Stimulated activated CD4-positive, alpha-beta T cell treated with anti-CD3 and anti-CD28 coated beads, Interleukin-12 subunit alpha, Interleukin-12 subunit beta, amount 100 ng/mL, for 4 hours (primary cell): ENCODE measurements at places on chromosomes 7 and 10.

DNA sequence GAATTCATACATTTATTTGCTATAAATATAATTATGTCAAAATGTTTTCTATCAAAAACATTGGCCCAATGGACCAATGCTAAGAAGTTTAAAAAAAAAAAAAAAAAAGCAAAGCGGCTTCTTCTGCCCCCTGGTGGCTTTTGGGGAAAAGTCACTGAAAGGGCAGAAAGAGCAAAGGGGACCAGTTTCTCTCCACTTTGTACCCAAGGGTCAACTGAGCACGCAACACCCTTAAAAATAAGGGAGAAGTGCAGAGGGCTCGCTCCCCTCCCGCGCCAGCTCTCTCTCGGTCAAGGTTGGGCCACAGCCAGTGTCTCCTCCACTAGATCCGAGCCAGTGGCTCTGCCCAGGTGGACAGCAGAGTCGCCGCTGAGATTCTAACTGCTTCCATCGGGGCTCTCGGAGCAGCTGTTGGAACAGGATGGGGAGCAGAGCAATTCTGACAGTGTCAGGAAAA is 136.4 kb upstream of the FGFR2 start:
- peak; percentile 8 for DNase-seq

GRCh38 chr7:29457141-29457561 is 106.5 kb upstream of the PRR15 start:
- no peak for DNase-seq

DNA sequence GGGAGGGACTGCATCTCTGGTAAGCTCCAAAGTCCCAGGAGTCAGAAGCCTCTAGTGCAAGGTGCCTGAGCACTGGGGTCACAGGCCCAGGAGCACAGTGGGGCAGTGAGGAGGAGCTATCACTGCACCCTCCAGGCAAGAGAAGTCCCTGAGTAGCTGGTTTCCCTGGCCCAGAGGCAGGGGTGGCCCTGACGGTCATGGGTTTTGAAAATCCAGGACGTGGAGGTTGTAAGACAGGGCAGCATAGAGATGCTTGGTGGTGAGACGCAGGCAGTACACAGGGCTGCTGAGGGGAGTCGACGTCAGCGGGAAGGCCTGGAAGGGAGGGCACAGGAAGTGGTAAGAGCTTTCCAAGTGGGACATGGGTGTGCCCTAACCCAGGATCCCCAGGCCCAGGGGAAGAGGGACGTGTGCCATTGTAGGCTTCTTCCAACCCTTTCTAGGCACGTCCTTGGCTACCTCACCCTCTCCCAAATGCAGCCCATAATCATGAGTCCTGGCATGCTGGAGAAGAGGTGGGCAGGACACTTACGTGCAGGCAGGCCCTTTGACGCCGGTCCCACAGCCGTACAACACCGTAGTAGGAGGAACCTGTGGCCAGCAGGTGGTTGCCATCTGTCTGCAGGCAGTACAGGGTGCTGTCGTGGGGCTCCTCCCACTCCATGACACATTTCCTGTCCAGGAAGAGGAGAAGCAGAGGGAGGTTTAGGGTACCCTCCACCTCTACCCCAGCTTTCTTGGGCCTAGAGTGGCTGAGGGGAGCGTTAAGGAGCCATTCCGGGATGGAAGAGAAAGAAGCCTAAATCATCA is 23.2 kb downstream of the DPCD start:
- no peak for DNase-seq

GRCh38 chr7:149821191-149822148 is 16.7 kb upstream of the ZNF862 start:
- DNase-seq, result no peak

GRCh38 chr10:18179891-18180290 is 39.7 kb downstream of the CACNB2 start:
- DNase-seq, result no peak

GRCh38 chr10:110059925-110060324 is 52.1 kb downstream of the ADD3 start:
- DNase-seq, result no peak

- DNase-seq, result no peak
Measured at GRCh38 chr7:82714883-82715282, 271.3 kb upstream of the CACNA2D1 start.

DNA sequence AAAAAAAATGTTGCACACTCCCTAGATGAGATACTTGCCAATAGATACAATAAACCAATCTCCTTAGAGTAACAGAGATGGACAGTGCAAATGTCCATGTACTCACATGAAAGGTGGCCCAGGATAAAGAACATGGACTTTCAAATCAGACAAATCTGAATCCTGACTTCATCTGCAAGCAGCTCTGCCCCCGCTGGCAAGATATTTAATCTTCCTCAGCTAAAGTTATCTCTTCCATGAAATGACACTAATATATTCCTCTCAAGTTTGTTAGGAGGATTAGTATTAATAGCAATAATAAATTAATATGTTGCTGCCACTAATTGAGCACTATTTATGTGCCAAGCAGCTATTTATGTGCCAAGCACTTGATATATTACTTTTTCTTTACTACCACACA is 148.6 kb upstream of the YAE1 start:
- DNase-seq, result no peak

DNA sequence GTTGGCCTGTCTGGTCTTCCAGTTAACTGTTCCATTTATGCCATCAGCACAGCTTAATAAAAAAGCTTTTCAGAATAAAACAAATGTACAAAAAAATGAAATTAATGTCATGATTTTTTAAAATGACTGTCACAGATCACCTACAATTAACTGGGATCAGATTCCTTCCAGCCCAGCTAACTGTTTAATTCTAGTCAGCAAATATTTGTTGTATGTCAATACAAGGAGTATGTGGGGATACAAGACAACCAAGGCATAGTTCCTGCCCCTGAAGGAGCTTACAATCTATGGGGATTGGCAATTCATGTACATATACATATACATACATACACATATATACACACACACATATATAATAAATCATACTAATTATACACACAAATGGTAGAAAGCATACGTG is 16.5 kb downstream of the SGCE start:
- no peak for DNase-seq

DNA sequence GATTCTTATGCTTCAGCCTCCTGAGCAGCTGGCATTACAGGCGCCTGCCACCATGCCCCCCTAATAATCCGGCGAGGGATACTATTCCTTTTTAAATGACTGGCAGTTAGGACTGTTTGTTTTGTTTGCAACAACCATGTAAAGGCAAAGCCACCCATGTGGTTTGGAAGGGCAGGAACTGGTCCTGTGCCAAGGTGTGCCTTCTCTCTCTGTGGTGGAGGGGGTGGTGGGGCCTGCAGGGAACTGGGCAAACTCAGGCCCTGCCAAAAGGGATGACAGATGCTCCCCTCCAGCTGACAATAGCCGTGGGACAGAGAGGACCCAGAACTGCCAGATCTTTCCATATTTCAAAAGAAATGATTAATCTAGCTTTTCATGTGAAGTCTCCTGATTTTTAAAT is 23.5 kb upstream of the WAPL start:
- DNase-seq, result no peak

DNA sequence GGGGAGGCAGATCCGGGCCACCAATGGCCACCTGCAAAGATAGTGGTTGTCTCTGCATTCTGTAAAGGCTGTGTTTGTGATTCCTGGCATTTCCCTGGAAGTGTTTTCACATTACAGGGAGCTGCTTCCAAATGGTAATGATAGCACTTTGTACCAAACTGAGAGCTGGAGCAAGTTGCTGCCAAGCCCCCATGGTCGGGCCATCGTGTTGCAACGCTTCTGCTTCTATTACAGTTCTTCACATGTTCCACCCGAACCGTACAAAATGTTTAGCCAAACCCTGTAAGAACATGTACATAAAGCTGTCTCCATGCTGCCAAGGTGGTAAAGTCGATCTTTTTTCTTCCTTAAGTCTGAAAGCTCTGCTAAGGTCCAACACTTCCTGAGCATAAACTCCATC is 397.7 kb upstream of the NFE2L3 start:
- DNase-seq, result no peak

GRCh38 chr7:50822706-50823105 is 40.0 kb upstream of the GRB10 start:
- no peak for DNase-seq

GRCh38 chr7:37495574-37496184 is 47.0 kb upstream of the ELMO1 start:
- DNase-seq, result no peak

GRCh38 chr7:52897713-52898112 is 137.7 kb upstream of the POM121L12 start:
- no peak for DNase-seq

DNA sequence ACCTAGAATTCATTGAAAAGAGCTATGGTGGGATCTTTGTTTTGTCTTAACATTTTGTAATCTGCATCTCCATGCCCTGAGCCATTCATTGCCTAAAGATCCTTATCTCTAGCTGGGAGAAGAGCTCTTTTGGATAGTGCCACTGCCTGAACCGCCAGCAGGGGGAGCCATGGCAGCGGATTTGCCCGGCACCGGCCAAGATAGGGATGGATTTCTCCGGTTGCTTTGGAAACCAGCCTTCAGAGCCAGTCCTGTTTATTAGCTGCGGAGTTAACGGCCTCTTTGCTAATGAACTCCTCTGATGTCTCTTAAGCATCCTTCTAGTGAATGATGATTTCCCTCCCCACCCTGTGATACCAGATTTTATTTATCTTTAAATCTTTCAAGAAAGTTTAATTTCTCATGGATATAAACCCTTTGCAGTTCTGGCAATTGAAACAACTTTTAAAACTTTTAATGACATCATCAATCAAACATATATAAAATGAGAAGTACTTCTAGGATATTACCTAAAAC is 58.2 kb upstream of the LYZL2 start:
- DNase-seq, result peak; percentile 80

DNA sequence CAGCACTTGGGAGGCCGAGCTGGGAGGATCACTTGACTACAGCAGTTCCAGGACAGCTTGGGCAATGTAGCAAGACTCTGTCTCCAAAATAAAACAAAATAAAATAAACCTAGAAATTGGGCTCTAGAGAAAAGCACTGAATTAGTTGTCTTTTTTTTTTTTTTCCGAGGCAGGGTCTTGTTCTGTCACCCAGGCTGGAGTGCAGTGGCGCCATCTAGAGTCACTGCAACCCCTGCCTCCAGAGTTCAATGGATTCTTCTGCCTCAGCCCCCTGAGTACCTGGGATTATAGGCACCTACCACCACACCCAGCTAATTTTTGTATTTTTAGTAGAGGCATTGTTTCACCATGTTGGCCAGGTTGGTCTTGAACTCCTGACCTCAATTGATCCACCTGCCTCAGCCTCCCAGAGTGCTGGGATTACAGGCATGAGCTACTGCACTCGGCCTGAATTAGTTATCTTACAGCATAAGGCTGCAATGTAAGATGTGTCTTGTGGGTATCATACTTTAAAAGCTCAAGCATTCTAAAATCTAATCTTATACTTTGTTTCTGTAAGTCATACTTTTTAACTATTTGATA is 12.8 kb downstream of the MEIG1 start:
- DNase-seq, result peak; percentile 48

DNA sequence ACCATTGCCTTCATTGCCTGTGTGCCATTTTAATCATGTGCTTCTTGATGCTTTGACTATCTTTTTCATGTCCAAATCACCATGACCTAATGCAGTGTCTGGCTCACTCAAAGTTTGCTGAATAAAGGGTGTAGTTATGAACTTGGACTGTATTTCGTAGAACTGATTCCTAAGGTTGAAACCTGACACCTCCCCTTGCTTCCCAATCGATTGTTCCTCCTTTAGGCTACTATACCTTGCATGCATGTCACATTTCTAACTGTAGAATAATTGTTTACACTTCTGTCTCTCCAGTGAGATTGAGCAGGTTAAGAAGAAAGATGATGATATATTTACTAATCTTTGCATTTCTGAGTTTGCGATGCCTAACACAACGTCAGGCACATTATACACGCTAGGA is 41.0 kb upstream of the CDK1 start:
- DNase-seq, result no peak

- no peak for DNase-seq
Measured at GRCh38 chr7:945147-945555, 9.3 kb downstream of the ADAP1 start.

DNA sequence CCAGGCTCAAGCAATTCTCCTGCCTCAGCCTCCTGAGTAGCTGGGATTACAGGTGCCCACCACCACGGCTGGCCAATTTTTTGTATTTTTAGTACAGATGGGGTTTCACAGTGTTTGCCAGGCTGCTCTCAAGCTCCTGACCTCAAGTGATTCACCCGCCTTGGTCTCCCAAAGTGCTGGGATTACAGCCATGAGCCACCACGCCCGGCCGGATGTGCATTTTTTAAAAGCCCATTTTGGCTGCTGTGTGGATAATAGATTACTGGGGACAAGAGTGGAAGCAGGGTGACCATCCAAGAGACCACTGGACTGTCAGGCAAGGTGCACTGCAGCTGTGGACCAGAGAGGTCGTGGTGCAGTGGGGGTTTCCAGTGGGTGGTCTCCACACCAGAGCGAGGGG is 21.4 kb downstream of the HKDC1 start:
- DNase-seq, result no peak

GRCh38 chr7:81790686-81791085 is 20.8 kb upstream of the HGF start:
- no peak for DNase-seq

GRCh38 chr10:71804077-71804476 is 30.8 kb upstream of the VSIR start:
- no peak for DNase-seq

DNA sequence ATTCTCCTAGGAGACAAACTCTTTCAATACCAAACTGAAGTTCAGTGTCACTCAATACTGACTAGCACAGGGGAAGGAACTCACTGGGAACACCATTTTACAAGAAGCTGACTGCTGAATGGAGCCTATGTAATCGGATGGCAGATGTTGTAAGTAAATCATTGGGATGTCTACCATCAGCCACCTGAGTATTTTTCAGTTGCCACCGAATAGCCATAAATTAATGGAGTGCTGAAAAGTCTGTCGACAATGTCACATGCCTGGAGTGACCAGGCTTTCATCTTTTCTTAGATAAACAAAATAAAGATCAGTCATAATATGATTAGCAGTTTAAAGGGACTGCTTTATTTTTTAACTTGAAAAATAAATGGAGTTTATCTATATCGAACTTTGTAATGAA is 145.9 kb upstream of the SEMA3E start:
- no peak for DNase-seq

DNA sequence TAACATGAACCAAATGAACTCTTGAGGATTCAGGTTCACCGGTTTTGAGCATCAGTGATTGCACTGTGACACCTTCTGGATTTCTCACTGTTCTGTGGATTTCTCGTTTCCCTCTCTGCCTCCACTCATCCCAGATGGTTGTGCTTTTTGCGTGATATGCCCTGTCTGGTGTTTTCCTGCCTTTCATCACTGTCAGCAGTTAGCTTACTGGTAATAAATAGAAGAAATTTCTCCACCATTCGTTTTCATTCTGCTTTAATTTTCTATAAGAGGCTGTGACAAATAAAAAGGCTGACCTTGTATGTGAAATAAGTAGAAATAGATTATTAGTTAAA is 16.2 kb downstream of the BPGM start:
- DNase-seq, result no peak

DNA sequence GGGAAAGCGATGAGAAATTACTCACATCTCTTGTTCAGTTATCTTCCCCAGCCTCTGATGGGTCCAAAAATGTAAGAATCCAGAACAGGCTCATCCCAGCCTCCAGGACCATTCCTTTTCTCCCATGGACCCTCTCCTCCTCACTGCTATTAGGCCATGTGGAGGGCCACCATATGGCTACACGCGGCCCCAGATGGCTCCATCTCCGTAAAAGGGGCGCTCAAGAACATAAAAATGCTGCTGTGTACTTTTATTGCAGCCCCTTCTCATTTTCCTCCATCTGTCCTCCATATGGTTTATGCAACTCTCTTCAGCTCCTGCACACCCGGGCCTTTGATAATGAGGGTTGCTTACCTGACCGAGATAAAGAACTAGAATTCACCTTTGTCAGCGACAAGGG is 166.2 kb downstream of the RAPGEF5 start:
- DNase-seq, result no peak

- no peak for DNase-seq
Measured at GRCh38 chr7:82164813-82165212, 278.8 kb downstream of the CACNA2D1 start.
